ENCODE measurements at places on chromosomes 5 and 9.
A peak's percentile ranks its signal among the peaks of the same experiment; 100 is the strongest.

DNA sequence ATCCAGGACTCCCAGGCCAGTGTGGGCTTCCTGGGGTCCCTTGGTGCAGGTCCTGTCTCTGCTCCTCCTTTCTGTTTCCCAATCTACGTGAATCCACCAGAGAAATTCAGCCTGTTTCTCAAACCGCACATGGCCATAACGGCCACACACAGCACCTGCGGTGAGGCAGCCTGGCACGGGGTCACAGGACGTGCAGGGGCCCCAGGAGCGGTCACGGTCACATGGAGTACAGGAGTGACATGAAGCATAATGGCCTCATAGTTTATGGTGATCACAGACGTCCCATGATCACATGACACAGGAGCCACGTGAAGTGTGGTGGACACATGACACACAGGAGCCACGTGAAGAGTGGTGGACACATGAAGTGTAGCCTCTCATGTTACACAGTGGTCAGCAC is 248.5 kb upstream of the IRX4 start:
- DNase-seq: no peak

DNA sequence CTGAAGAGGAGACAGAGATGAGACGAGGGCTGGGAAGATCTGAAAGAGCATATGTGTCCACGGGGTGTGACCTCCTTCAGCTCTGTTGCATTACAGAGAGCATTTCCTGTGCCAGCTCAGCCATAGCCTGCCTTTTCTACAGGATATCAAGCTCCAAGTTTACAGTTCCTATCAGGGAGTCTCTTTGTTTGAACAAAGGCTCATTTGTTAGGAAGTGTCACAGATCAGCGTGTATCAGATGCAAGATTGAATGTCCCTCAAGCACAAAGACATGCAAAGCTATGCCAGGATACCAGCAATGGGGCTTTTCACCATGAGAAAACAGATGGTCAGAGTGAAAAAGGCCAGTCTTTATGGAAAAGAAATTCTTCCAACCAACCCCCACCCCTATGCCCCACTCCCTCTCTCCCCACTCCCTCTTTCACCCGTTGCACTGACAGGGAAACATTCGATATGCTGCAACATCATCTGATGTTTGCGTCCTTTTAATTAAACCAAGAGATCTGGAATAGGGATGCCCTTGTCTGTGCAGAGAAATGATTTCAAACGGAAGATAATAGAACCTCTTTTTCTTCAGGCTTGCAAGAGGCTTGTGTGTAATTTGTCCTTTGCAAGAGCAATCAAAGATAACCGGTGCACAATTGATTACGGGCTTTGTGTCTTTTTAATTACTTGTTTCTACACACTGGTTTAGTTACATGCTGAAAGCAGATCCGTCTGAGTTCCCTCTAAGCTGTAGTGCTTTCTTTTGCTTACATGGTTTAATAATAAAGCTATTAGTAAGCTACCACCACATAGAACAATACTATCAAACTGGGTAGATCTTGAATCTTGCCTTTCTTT is 263.1 kb upstream of the RGMB start:
- no peak for DNase-seq

- DNase-seq: no peak
Observed at GRCh38 chr9:7770111-7770510, 29.5 kb downstream of the DMAC1 start.

DNA sequence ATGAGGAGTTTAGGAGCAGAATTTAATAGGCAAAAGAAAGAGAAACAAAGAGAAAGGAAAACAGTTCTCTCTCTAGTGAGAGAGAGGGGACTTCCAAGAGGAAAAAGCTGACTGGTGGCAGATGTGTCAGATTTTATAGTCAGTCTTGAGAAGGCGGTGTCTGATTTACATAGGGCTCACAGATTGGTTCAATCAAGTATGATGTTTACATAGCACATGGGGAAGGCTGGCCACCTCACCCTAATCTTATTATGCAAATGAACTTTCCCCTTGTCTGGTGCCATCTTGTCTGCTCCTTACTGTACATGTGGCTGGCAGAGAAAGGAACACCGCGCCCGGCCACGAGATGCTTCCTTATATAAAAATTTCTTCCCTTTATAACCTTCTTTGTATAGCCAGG is 24.7 kb downstream of the UNC13B start:
- no peak for DNase-seq

GRCh38 chr9:114307899-114308267 is 15.0 kb upstream of the ORM1 start:
- DNase-seq: no peak

DNA sequence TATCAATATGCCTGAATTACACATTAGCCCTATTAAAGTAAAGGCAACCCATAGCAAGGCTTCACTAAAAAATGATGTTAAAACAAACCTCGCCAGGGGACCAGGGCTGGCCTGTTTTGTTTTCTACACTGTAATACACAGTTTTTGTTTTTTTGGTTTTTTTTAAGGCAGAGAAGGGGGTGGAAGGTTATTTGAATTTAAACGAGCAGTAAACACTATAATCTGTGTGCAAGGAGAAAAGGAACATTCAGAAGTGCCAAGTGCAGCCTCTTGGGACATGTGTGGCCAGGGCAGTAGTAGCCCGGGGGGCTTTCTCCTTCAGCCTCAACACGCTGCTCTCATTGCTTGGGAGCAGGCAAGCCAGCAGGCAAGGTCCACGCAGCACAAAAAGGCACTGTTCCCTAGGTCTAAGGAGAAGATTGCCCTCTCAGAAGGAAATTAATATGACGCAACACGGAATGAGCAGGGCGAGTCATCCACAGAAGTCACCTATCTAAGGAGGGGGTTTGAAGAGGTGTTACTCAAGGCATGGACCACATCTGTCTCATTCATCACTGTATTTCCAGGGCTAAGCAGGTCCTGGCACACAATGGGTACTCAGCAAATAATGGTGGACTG is 16.2 kb downstream of the SIL1 start:
- DNase-seq: no peak

- peak; percentile 59 for DNase-seq
Observed at GRCh38 chr5:176619203-176619568, 9.2 kb upstream of the GPRIN1 start.

DNA sequence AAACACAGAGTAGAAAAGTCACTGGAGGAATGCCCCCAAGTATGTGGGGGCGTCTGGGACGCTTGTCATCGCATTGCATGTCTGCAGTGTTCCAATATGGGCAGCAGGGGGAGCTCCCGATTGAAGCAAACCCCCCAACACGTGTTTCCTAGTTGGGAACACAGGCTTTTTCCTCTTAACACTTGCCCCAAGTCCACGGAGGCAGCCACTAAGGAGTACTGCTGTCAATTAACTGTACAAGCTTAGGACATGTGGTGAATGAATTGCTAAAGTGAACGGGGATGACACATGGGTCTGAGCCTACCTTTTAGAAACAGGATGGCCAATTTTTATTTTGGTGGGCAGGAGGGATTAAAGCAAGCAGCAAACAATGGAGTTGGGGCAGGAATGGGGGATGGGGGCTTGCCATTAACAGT is 2.2 kb downstream of the GABRB2 start:
- DNase-seq: no peak

GRCh38 chr5:3121813-3122212 is 370.3 kb upstream of the IRX2 start:
- DNase-seq: no peak

- DNase-seq: no peak
Observed at GRCh38 chr5:125700380-125700861, 722.8 kb upstream of the GRAMD2B start.

DNA sequence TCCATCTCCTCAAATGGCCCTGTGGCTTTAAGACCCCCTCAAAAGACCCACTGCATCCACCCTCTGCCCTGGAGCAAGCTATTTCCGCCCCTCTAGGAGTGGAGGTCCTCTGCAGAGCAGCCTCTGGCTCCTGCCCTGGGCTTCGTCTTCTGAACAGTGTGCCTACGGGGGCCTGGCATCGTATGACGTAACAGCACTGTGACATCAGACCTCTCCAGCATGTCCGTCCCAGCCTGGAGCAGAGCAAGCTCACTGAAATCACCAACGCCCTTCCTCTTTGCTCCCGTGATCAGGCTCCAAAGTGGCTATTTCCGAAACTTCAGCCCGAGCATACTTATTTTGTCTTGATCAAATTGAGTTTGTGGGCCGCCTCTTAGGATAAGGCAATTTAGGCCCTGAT is 69.1 kb upstream of the PTCH1 start:
- no peak for DNase-seq

- no peak for DNase-seq
Observed at GRCh38 chr5:82095536-82095935, 123.7 kb downstream of the ATG10 start.

DNA sequence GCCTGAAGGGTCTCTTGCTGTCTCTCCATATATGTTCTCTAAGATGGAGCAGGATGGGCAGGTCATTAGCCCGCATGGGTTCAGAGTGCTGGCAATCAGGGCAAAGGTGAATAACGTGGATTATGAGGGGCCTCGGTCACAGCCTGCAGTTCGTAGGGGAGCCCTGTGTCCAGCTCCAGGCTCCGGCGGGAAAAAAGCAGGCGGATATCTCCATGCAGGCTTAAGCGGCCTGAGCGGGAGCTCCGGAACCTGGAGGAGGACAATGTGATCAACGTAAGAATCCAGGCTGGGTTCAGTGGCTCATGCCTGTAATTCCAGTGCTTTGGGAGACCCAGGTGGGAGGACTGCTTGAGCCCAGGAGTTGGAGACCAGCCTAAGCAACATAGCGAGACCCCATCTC is 2.2 kb upstream of the STOML2 start:
- no peak for DNase-seq

DNA sequence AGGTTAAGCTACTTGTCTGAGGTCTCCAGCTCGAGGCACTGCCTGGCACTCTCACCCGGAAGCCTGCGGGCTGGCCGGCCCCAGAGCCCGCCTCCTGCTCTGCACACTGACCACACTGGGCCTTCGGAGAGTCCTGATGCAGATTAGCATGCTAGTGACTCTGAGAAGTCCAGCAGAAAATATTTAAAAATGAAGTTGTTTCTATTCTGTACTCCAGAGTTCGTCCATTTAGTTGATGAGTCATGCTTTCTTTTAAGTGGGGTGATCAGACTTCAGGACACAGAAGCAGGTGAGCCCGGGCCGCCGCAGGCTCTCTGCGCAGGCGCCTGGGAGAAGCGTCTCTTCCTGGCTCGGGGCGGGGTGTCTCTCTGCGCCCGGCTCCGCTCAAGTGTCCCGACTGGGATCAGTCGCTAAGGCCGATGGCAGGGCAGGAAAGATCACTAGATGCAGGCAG is 32.5 kb downstream of the FAM240B start:
- DNase-seq: no peak

DNA sequence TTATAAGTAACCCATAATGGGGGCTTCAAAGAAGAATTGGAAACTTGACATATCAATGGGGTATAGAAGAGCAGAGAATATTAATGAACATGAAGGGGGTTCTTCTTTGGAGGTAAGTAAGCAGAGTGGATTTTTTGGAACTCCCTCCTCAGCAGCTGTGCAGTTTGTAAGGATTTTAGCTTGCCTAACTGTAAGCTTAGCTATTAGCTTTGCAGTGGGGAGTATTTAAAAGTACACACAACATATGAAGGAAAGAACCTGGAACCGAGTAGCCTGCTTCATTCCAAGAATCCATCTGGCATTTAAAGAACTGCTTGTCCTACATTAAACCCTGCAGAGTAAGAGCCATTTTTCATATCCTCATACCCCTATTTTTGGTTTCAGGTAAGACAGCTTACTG is 2.2 kb upstream of the PBX3 start:
- DNase-seq: no peak

- no peak for DNase-seq
Observed at GRCh38 chr5:132219981-132220380, 7.7 kb downstream of the P4HA2 start.

- no peak for DNase-seq
Observed at GRCh38 chr5:16561660-16562059, 55.1 kb downstream of the RETREG1 start.

GRCh38 chr5:67189079-67189354 is 7.6 kb downstream of the CD180 start:
- no peak for DNase-seq
